ENCODE measurements at places on chromosomes 3 and 15. TPM values are rescaled to one million over a fixed set of nuclear protein-coding genes. Genes with fewer than 3 reads are reported as not detected.

Gene STRIT1
- 0.18 TPM for polyA plus RNA-seq

Gene GANC
- polyA plus RNA-seq, result 8.4 TPM

Gene TMEM87A
- polyA plus RNA-seq, result 9.3 TPM

GRCh38 chr15:91136386-91136923 lies 36.4 kb downstream of the SV2B start:
- H3K36me3 ChIP-seq, result no peaks in the 10 kb centered on the region
- no peak overlapping the region for H3K4me3 ChIP-seq
- no peak for DNase-seq
- H3K27ac ChIP-seq, result no peak overlapping the region
